ENCODE measurements at places on chromosomes 6 and 20. TPM values are rescaled to one million over a fixed set of nuclear protein-coding genes. Genes with fewer than 3 reads are reported as not detected.

Gene SAMD3
- not detected for total RNA-seq

Gene PAX1
- not detected for total RNA-seq

Gene MUC22
- total RNA-seq, result not detected

Gene KCNQ2
- total RNA-seq, result not detected

Gene PRDM13
- total RNA-seq, result not detected

Gene IPCEF1
- 2.1 TPM for total RNA-seq

- peak; percentile 14 for DNase-seq
These were observed 251.9 kb downstream of the EPM2A start for GRCh38 chr6:145483191-145483996.

GRCh38 chr6:47435254-47435612, 42.4 kb upstream of the CD2AP start:
- DNase-seq, result no peak

DNA sequence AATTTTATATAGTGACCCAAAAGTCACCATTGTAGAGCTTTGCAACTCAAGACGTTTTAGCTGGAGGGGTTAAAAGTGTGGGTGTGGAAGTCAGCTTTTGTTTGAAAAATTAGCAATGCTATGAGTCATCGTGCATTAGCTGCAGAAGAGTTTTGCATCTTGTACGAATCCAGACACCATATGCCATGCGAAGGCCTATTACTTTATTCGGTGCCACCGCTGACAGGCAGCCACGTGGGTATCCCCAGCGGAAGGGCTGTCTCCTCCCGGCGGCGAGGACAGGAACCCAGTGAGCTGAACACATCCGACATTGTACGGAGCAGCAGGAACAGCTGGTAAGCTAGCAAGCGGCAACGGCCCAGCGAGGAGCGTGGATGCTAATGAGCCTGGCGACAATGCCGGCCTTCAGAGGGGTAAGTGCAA, 84.4 kb downstream of the INSM1 start:
- DNase-seq, result peak; percentile 21

DNA sequence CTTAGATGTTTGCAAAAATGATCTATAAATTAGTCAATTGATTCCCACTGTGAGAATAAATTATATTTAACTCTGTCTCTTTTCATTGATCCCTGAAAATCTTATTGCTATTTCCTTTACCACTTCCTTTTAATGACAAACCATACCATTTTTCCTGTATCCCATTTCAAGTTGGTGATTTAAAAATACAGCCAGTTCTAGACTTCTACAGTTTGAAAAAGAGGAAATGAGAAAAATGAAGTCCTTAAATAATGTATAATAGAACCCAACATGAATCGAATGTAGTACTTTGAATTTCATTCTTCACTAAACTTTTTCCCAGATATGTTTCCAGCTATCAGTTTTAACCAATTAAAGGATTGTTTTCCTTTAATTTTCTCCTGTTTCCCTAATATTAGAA, 29.5 kb upstream of the SDHAF4 start:
- no peak for DNase-seq

- DNase-seq, result no peak
These were observed 18.0 kb downstream of the KLHL31 start for GRCh38 chr6:53647462-53648094.

DNA sequence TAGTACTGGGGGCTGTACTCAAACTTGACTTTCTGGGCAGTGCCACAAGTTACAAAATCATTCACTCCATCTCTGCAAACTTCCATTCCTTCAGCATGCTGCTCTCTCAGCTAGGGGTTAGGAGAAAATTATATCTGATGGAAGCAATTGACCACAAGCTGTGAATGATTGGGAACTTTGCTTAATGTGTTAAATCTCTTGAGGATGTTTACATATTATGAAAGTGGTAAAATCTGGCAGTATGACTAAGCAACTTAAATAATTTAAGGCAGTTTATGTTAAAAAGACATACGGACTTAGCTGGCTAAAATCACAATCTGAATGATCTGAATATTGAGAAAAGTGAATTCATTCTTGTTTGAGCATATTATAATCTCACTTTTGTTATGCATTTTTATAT, 415.0 kb downstream of the PHF3 start:
- no peak for DNase-seq

GRCh38 chr20:61419010-61419409, 166.9 kb downstream of the CDH4 start:
- no peak for DNase-seq

DNA sequence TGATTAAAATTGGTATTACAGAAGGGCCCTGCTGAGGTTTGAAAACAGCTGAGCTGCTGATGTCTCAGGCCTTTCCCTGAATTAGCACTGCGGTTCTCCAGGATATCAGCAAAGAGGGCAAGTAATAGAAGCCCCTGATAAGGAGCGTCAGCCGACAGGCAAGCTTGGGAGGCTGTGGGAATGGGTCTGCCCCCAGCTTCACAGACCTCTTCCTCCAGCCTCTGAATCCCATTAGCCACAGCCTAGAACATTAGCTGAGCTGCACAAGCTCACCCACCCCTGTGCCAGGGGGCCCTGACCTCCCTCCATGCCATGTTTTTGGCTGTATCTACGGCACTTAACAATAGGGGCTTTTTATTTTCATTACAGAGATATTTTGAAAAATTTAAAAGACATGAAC, 59.9 kb downstream of the VAPB start:
- no peak for DNase-seq

DNA sequence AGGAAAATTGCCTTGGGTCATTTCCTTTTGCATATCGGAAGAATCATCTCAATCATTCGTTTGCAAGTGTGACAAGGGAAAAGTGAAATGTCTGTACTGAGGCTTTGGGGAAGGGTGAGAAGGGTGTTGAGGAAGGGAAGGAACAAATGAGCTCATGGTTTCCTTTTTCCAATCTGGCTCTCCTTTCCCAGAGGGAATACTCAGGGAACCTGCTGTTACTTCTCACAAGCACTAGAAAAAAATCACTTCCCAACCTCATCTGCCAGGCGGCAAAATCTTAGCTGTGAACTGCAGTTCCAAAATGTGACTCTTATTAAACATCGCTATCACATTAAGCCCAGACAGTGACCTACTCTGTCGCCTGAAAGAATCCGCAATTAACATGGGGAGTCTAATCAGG, 258.1 kb downstream of the ZNF217 start:
- DNase-seq, result no peak

GRCh38 chr6:30725713-30726505, 5.8 kb downstream of the TUBB start:
- peak; percentile 25 for DNase-seq

DNA sequence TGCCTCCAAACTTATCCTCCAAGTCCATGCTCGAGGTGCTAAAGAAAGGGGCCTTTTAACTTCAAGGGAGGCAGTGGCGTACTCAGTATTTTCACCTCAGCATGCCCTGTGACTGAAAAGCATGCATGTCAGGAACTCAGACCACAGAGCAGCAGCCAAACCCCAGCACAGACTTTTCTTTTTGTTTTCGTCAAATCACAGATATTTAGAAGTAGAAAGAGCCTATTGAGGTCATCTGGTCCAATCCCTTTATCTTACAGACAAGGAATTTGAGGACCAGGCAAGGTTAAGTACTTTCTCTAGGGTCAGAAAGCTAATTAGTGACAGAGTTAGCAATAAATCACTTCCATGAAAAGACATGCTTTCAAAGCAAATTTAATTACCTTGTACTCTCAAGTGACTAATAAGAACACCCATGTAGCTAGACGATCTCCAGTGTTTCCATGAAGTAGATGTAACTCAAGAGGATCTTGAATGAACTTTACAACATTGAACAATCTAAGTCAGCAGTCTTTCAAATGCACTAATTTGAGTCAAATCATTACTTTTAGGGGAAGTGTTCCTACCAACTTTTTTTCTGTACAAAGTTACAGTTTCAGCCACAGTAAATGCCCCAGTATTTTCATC, 35.9 kb downstream of the MOXD1 start:
- DNase-seq, result no peak

DNA sequence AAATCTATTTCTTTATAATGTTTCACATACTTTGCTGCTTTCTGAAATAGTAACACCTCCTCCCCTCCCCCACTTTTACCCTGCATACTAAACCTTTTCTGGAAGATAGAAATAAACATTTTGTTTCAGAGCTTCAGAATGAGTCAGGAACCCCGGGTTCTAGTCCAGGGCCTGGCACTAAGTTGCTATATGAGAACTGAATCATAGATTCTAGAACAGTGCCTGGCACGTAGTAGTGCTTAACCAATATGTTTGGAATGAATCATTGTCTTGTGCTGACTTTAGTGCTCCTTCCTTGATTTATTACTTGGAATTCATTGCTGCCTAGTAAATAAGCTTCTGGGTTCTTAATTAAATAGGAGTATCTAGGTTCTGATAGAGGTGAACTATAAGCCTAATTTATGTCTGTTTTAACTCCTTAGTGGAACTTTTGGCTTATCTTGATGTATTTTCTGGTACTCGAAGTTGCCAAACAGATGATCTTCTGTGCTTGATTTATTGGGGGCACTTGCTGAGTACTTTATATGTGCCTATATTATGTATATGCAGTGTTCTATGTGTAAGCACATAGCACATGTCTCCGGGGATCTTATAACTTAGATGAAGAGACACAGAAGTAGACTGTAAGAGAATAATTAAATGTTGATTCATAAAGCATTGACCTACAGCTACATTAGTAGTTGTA, 18.6 kb downstream of the TAB2 start:
- no peak for DNase-seq

GRCh38 chr6:39343396-39343870, 20.9 kb upstream of the KCNK16 start:
- DNase-seq, result no peak

DNA sequence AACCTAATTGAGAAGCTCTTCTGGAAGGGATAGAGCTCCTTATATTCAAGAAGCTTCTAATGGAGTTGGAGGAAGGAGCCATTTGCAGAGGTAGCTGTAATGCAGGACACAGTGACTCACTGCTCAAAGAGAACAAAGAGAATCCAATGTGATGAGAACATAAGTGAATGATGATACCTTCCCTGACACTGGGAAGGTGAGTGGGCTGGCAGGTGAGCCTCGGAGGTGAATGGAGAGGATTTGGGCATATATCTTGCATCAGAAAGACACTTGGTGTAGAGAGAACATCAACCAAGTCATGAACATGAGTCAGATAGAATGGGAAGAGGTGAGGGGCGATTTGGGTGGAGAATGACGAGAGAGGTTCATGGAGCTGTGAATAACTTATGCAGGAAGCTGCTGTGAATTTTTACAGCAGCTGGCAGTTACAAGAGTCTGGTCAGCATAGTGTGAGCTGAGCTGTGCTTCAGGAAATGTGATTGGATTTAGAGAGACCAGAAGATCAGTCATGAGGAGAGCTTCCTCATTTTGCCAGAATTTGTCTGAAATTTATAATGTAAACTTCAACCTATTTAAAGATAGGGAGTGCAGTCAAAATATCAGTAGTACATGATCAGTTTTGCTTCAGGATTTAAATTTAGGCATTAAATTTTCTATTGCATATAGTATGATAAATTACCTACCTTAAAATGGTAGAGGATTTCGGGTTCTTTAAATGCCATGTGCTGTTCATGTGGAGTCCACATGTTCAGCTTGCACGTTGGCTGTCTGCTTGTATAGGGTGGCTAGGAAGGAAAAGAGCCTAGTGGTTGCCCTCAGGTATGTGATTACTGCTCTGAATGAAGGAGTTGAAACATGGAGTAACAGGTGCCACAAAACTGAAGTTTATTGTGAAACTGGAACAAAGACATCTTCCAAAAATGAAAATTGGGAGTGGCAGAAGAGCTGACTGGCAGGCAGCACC, 59.2 kb upstream of the KIF25 start:
- no peak for DNase-seq

DNA sequence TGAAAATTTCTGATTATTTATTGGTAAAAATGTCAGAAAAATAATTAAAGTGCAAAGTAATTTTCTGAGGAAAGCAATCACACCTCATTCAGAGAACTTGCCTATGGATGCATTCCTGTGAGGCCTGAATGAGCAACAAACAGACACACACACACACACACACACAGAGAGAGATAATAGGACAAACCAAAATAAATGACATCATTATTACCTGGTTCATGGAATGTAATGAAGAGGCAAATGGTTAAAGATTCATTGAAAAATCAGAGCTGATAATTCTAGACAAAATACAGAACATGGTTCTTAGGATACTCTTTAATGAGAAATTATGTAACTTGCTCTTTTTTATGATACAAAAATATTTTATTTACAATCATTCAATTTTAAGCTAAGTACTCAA, 490.6 kb upstream of the POU3F2 start:
- DNase-seq, result no peak

DNA sequence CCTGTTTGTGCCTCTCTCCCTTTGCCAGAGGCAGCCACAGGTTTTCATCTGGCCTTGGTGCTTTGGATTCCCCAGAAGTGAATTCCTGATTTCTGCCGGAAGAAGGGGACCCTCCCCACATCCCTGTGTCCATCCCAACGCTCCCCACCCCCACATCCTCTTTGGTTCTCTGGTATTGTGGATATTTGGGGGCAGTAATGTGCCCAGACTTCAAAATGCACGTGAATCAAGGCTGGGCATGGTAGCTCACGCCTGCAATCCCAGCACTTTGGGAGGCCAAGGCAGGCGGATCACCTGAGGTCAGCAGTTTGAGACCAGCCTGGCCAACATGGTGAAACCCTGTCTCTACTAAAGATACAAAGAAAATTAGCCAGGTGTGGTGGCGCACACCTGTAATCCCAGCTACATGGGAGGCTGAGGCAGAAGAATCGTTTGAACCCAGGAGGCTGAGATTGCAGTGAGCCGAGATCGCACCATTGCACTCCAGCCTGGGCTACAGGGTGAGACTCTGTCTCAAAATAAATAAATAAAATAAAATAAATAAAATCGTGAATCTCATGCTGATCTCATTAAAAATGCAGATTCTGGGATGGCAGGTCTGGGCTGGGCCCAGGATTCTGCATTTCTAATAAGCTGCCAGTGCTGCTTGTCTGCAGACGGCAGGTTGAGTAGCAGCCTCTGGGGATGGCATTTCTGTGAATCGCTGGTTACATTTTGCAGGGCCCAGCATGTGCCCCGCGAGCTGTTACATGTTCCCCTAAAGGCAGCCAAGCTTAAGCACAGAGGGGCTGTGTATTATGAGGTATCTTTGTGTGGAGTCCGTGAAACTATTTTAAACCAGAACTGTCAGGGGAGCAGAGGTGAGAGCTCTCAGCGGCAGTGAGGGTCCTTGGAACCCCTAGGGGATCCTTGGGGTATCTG, 49.0 kb downstream of the SYNJ2 start:
- no peak for DNase-seq
